Stimulated activated CD4-positive, alpha-beta T cell treated with anti-CD3 and anti-CD28 coated beads, TNF-alpha, amount 100 ng/mL, for 24 hours (primary cell): ENCODE measurements at places on chromosomes 2 and 18.

DNA sequence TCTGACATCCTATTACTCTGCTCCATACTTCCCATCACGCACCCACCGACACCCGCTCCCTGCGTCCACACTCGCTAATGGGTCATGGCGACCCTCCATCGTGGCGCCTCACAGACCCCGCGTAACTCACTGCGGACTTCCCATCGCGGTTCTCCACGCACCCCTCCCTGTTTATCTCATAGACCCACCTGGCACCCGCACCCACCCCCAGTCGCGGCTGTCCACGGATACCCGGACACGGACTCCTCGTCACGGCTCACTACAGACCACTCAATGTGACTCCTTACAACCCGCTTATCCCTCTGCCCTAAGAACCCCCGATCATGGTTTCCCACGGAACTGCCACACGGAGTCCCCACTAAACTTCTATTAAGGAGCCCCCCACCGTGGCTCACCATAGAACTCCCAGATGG is 458 bp downstream of the CXXC1 start:
- DNase-seq: no peak

- DNase-seq: no peak
These were observed 1.8 kb downstream of the ZFP36L2 start for GRCh38 chr2:43224571-43225092.

- no peak for DNase-seq
These were observed 19.1 kb downstream of the FHL2 start for GRCh38 chr2:105379741-105380186.

DNA sequence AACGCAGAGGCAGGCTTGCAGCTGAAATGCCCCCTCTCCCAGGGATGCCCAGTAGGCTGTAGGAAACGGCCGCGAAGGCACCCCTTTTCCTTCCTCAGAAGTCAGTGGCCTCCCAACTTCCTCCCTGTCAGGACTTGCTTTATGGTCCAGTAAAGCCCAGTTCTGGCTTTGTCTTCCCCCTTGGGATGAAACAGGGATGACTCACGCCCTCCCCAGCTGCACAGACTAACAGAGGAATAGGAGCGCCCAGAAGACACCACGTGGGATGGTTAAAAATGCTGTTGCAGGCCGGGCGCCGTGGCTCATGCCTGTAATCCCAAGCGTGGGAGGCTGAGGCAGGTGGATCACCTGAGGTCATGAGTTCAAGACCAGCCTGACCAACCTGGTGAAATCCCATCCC is 6.9 kb downstream of the CREG2 start:
- no peak for DNase-seq

DNA sequence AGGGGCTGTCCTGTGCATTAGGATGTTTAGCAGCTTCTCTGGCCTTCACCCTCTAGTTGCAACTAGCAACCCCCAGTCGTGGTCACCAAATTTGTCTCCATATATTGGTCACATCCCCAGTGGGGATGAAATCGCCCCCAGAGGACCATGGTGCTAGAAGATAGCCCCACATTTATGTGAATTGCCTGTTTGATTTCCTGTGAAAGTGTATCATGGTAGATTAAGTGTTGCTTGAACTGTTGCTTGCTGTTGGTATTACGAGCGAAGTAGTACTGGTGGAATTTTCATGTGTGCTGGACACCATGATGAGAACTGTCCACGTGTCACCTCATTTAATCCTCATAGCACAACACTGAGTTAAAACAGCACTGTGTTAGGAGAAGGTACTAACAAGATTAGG is 59.4 kb downstream of the TSPYL6 start:
- DNase-seq: no peak
